ENCODE measurements at places on chromosomes 11 and 22.
A peak's percentile ranks its signal among the peaks of the same experiment; 100 is the strongest.

- no peak for DNase-seq
Measured at GRCh38 chr11:72788241-72788640, 5.6 kb downstream of the STARD10 start.

- no peak for DNase-seq
Measured at GRCh38 chr11:14543260-14543659, 23.1 kb upstream of the PSMA1 start.

- peak; percentile 98 for DNase-seq
Measured at GRCh38 chr22:42615092-42615859, 593 bp upstream of the POLDIP3 start.

DNA sequence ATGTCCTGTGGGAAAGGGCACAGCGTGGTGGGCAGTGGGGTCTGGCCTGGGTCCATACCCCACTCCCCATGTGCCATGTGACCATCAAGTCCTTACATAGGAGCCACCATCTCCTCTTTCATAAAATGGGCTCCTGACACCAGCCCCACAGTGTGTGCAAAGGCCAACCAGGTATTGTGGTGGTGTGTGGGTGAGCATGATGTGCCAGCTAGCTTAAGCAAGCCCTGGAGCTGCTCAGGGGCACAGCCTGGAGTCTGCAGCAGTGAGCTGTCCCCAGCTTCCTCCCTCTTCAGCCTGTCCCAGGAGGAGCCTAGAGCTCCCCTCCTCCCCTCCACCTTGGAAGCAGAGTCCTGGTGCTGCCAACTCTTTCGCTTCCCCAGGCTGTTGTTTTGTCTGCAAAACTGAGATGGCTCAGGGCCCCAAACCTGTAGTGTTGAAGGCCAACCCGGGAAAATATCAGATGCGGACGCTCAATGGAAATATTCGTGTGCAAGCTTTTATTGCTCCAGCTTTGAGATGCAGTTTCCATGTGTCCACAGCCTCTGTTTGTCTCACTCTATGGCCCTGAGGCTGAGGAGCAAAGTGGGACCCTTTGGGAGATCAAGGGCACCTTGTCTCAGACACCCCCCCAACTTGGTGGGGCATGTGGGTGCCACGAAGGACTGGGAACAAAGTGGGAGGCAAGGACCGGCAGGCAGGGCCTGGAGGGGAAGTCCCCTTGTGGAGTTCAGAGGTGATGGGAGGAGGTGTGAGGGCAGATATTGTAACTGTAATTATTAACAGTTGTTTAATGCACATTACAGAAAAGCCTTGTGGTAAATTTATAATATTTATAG is 92.6 kb downstream of the CTTN start:
- no peak for DNase-seq

GRCh38 chr22:24265734-24266133 is 4.9 kb upstream of the SPECC1L start:
- DNase-seq = no peak

GRCh38 chr11:46865340-46865739 is 19.3 kb upstream of the CKAP5 start:
- DNase-seq = peak; percentile 87

GRCh38 chr11:80165744-80166143 is 724.9 kb upstream of the TENM4 start:
- DNase-seq = no peak

GRCh38 chr11:129557421-129557820 is 181.8 kb downstream of the BARX2 start:
- DNase-seq = no peak

DNA sequence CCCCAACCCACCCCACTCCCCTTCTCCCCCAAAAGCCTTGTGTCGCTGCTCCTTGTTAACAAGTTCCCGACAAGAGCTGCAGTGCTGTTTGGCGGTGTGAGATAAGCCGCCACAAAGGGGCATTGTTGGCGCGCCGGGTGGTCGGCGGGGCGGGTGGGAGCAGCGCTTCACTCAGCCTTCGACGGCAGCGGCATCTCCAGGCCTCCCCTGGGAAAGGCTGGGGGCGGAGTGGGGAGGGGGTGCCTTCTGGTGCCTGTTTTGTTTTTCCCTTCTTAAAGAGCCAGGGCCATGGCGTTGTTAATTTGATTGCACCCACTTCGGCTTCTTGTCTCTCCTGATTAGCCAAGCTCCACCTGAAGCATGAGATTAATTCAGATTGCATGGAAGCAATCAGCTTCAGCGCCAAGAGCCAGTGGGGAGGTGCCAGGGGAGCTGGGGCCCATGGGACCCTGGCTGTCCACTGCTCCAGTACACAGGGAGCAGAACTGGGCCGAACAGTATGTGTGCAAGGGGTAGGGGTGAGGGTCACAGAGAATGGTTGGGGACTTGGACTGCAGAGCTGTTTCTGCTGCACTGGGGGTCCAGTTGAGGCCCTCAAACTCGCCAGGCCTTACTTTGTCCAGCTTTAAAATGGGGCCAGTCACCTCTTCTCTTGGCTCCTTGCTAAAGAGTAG is 165.1 kb downstream of the CEP164 start:
- no peak for DNase-seq

DNA sequence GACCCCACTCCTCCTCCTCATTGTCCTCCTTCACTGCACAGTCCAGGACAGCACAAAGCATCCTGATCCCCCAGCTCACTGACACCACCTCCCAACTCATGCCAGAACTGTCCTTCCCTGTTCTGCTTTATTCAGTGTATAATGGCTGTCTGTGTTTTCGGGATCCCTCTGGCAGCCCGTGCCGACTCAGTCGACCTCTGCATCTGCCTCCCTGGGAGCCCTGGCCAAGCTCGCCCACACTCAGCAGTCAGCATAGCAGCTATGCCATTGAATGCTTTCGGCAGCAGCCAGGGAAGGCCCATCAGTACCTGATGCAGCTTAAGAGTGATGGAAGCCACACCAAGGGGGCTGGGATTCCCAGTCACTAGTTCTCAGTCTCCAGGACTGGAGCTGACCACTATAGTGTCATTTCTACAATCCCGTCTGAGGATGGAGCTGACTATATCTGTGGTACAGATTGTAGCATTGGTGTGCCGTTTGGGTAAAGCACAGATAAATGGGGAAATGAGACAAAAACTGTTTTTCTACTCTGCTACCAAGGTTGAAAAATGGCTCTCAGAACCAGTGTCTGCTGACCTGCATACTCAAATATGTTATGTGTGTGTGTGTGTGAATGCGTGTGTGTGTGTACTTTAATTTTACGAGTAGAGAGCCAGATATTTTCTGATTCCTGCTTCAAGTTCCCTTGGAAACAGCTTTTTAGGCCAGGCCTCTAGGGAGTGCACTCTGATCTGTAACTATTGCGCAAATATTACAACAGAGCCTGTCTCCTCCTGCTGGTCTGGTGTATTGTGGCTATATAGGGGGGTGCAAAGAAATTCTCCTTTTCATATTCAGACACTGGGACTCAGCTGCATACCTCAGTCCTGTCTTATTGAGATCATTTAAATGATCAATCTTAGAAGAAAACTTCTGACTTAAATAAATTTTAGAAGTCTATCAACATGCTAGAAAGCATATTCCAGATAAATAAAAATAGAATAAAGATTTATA is 78.8 kb upstream of the TOP3B start:
- DNase-seq = peak; percentile 85

- DNase-seq = peak; percentile 73
Measured at GRCh38 chr11:103959279-103959942, 77.0 kb upstream of the DDI1 start.

GRCh38 chr11:27291302-27291889 is 71.6 kb downstream of the CCDC34 start:
- DNase-seq = no peak

- no peak for DNase-seq
Measured at GRCh38 chr11:104060820-104061219, 24.4 kb downstream of the DDI1 start.

GRCh38 chr11:6351782-6352382 is 31.6 kb upstream of the CAVIN3 start:
- no peak for DNase-seq

Data from fibroblast of the aortic adventitia (primary cell).